ENCODE measurements at places on chromosomes 3 and 15.

DNA sequence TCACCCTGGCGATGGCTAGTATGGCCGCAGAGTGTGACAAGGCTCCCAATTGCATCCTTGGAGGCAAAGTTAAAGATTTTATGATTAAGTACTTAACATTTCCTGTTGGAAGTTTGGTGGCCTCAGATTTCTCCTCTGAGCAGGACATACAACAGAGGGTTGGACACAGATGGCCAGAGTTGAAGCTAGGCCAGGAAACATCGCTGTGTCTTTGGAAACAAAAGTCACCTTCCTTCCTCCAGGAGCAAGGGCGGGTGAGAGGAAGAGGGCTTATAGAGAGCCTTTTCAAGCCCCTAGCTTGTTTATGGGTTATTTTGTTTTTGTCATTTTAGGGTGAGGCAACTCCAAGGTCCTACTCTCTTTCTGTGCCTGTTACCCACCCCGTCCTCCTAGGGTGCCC, 24.2 kb downstream of the SLC6A1 start:
- no peak for DNase-seq

- DNase-seq = no peak
These were observed 86.7 kb upstream of the LIMD1 start for GRCh38 chr3:45507820-45508317.

DNA sequence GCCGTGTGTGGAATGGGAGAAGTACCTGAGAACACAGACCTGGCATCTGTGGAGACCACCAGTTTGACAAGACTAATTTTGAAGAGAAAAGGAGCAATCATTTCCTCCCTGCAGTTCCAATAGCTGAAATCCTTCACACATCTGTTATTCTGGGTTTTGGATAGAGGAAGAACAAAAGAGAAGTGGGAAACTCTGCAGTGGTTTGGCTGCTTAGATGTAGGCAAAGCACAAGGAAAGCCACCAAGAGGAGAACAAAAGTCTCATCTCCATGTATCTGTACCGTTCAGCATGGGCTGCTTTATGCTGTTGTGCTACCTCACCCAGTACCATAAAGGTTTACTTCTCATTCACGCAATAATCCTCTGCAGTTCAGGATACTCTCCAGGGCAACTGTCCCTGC, 153.1 kb upstream of the COL8A1 start:
- DNase-seq = no peak

- DNase-seq = peak; percentile 33
These were observed 36.8 kb downstream of the EHD4 start for GRCh38 chr15:41935566-41936020.

- DNase-seq = peak; percentile 33
These were observed 2.2 kb downstream of the BMF start for GRCh38 chr15:40106203-40107161.

Measured in activated naive CD4-positive, alpha-beta T cell treated with anti-CD3 and anti-CD28 coated beads, Interleukin-2, amount 10 ng/mL, durations not matched to agents 7 days and 5 days (primary cell).